KG1 (cell line): ENCODE measurements at places on chromosomes 3 and 15.

GRCh38 chr3:179091113-179091512, 19.5 kb upstream of the ZMAT3 start:
- DNase-seq, result no peak

- no peak for DNase-seq
These were observed 237.2 kb downstream of the MBNL1 start for GRCh38 chr3:152505926-152506325.

DNA sequence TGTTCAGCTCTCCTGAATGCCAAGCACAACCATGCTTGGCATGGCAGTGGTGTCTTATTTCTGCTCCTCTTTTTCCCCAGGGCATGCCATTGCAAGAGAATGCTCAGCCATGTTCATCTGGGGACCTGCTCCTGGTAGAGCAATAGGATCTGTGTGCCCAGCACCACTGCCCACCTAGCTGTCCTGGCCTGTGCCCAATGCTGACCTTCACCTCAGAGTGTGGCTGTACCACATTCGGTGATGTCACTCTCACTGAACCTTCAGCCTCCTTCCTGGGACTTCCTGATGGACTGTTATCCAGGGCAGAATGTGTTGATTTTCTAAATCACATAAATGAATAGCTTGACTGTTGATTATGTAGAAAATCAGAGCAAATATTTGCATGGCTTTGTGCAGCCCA, 42.0 kb downstream of the AGTR1 start:
- no peak for DNase-seq

DNA sequence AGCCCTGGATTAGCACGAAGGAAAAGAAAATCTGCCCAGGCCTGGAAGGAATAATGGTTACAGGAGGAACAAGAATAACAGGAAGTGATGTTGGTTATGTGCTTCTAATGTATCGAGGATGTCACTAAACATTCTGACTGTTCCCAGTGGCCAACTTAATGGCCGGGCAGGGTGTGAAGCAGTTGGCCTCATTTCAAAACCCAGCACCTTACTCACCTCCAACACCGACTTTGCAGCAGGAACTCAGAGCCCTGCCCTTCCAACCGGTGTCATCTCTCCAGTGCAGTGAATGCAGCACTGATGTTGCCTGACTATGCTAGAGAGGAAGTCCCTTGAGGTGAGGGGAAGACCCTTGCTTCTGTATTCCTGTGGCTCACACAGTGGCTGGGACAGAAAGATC, 162.4 kb upstream of the LRTM1 start:
- DNase-seq, result no peak

GRCh38 chr15:40238532-40239403, at the start of gene PAK6:
Gene PAK6 (plus strand): TSS chr15:40239063. CDS start chr15:40264786, 25,723 bp downstream.
- DNase-seq, result no peak

GRCh38 chr3:134086616-134087015, 56.9 kb upstream of the SLCO2A1 start:
- no peak for DNase-seq

DNA sequence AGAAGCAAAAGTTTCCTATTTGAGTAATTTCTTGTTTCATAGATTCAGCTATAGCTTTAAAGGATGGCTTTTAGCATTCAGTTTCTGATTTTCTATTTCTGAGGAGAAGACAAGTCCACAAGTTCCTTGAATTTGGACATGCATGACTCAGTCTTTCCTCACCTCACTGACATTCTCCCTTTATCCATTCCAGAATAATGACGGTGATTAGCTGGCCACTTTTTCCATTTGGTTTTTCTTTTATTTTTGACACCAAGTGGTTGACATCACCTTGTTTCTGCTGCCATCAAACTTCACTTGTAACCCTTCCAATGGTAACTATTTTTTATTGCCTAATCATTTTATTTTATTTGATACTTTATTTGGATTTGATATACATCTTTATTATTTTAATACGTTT, 404.4 kb upstream of the KCNMB2 start:
- DNase-seq, result no peak

DNA sequence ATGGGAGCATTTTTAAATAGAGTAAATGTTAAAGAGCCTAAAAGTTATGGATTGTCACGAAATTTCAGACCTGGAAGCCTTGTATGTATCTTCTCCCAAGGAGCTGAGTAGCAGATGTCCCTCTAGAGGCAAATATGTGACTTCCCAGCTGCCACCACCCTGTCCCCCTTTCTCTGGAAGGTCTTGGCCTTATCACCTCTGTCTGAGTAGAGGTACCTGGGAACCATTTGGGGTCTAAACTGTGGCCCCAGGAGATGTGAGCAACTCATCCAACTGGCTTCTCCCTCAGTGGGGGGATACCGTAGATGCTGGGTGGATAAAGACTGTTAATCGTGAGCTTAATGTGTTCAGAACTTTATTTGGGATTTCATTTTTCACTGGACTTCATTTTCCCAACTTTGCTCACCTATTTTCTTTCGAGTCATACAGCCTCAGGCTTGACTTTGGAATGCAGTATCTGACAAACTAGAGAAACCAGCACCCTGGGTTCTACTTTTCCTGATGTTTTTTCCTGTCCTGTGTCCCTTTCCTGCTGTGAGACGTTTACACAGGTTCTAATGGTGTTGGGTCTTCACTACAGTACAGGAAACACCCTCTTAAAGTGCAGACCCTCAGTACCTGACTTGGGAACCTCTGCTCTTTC, 53.3 kb upstream of the CCR4 start:
- no peak for DNase-seq

- DNase-seq, result no peak
These were observed 72.3 kb downstream of the CHSY1 start for GRCh38 chr15:101179341-101180153.

DNA sequence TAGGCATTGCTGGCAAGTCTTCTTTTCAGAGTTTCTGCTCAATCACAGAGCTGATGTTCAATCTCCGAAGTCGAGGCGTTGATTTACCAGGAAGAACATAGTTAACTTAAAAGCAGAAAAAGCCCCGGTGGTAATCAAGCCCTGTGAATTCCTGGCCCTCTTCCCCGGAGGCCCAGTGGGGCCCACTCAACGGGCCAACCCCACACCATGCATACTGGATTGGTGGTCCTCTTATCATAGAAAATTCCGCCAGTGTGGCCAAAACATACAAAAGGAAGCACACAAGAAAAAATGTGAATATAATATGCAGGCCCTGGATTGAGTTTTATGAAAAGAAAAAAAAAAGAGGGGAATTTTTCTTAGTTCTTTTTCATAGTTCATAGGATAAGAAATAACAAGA, 873.0 kb upstream of the NR2F2 start:
- no peak for DNase-seq

DNA sequence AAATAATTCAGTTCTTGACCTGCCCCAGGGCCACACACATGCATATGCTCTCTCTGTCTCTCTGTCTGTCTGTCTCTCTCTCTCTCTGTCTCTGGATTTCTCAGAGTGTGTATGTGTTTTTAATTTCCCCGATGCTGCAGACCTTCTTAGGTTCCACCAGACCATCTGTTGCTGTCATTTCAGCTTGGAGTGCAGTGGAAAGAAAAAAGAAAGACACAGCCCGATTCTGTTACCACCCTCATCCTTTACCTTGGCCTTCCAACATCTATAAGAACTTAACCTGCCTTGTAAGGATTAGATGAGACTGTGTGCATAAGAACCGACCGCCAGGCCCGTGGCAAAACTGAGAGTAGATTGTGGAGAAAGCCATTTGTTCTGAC, 9.7 kb upstream of the PGPEP1L start:
- DNase-seq, result no peak

- no peak for DNase-seq
These were observed 15.9 kb downstream of the CHL1 start for GRCh38 chr3:212432-212831.

DNA sequence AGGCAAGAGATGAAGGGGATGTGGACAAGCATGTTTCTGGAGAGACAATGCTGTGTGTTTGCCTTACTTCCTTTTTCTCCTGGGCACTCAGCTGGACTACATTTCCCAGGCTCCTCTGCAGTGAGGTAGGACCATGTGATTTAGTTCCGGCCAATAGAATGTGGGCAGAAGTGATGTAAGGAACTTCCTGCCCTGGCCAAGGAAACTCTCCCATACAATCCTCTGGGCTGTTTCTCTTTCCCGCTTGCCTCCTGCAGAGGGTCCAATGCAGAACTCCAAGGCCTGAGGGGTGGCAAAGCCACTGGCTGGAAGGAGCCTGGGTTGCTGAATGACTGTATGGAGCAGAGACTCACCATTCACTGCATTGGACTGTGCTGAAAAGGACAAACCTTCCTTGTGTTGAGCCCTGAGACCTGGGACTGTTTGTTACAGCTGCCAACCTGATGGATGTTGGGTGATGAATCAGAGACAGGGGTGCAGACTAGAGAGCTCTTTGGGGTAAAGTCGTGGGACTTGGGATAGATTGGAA, 82.7 kb upstream of the SLC6A6 start:
- peak; percentile 43 for DNase-seq

GRCh38 chr15:98776607-98777281, 128.4 kb downstream of the IGF1R start:
- DNase-seq, result no peak

GRCh38 chr15:87829332-87830050, 427.0 kb downstream of the NTRK3 start:
- DNase-seq, result no peak

- no peak for DNase-seq
These were observed 296 bp downstream of the TPRA1 start for GRCh38 chr3:127590282-127590592.

GRCh38 chr15:25694823-25695312, 168.3 kb downstream of the ATP10A start:
- no peak for DNase-seq

GRCh38 chr15:45112143-45112590, 1.8 kb downstream of the DUOX2 start:
- DNase-seq, result no peak

- no peak for DNase-seq
These were observed 16.4 kb downstream of the KLF13 start for GRCh38 chr15:31342781-31343626.

GRCh38 chr15:70382009-70382749, 284.5 kb upstream of the TLE3 start:
- DNase-seq, result no peak

- no peak for DNase-seq
These were observed 90.1 kb upstream of the PRR23C start for GRCh38 chr3:139134678-139135372.

GRCh38 chr15:64443747-64444621, 16.4 kb upstream of the ZNF609 start:
- DNase-seq, result peak; percentile 41

GRCh38 chr3:189419038-189419437, 212.2 kb upstream of the TP63 start:
- DNase-seq, result no peak

DNA sequence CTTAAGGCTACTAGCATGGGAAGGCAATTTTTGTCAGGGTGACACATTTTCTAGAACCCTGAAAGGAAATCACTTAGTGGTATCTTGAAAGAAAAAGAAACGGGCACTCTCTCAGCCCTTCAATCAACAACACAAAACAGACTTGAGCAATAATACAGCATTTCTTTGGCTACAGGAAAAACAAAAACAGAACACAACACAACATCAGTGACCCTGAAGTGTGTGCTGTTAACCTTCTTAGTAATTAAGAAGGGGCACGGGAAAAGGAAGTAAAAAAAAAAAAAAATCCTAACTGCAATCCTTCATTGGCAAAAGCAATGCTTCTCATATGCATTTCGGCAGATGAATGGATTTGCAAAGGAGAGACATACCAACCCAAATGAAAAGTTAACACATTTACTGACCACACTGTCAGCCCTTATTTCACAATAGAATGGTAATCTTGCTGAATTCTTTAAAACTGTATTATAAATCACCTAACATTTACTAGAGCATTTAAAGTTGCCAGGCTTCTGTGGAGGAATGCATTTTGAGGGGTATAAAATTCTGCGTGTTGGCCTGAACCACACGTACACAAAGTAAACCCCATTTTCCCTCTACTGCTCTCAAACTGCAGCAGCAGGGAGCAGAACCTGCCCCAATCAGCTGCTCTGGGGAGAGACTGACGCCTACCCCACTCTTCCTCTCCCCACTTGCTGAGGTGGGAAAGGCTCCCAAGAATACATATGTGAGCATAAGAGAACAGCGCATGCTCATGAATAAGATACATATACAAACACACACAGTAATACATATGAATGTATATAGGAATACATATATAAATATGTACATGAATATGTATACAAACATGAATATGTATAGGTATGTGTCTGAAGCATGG, 198.5 kb downstream of the FOXP1 start:
- DNase-seq, result no peak

DNA sequence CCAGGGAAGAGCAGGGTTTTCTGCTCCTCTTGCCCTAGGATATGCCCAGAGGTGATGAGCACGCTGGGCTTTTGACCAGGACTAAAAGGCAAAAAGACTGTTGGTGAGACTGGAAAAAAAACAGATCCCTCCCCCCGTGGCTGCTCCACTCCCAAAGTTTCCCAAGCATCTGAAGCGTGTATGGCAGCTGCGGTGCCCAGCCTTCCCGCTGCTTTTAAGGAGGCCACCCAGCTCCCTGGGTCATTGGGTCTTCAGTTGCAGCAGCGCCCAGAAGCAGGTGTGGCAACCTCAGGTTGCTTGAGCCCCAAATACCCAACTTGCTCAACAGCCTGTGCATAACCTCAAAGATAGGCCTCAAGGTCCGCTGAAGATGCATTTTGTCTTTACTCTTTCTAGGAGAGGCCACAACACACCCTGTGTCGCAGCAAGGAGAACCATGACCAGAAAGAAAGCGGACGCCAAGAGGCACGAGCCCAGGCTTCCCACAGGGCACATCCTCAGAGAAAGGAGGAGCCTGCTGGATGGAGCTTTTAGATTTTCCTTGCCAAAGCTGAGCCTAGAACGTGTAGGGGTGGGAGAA, 2.0 kb downstream of the SRGAP3 start:
- no peak for DNase-seq

DNA sequence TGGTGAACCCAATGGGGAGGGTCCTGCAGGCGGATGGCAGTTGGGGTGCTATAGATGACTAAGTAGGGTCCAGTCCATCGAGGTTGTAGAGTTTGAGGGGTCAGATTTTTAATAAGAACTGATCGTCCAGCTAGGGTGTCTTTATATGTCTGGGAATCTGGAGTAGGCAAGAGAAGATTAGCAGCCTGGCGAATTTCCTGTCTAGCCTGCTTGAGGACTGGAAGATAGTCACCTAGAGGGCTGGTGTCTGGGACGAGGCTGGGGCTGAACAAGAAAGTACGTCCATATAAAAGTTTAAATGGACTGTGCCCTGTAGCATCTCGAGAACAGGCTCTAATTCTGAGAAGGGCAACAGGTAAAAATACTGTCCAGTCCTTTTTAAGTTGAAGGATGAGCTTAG, 6.7 kb upstream of the IP6K2 start:
- DNase-seq, result no peak

GRCh38 chr3:27449530-27450150, 34.5 kb downstream of the SLC4A7 start:
- no peak for DNase-seq
